ENCODE measurements at places on chromosomes 4 and X.

DNA sequence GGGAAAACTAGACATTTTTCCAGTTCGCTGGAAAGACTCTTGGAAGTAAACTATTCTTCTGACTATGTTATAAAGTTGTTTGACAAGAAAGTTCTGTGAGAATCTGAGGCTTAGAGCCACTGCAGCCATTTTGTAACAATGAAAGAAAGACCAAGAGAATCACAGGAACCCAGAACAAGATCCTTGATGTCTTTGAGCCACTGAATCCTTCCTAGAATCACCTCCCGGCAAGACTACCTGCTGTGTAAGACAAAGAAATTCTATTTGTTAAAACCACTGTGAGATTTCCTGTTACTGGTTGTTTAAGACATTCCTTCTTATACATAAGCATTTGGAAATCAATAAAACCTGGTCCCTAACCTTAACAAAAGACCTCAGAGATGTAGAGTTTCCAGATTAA, 175.7 kb upstream of the RASGEF1B start:
- DNase-seq = no peak

DNA sequence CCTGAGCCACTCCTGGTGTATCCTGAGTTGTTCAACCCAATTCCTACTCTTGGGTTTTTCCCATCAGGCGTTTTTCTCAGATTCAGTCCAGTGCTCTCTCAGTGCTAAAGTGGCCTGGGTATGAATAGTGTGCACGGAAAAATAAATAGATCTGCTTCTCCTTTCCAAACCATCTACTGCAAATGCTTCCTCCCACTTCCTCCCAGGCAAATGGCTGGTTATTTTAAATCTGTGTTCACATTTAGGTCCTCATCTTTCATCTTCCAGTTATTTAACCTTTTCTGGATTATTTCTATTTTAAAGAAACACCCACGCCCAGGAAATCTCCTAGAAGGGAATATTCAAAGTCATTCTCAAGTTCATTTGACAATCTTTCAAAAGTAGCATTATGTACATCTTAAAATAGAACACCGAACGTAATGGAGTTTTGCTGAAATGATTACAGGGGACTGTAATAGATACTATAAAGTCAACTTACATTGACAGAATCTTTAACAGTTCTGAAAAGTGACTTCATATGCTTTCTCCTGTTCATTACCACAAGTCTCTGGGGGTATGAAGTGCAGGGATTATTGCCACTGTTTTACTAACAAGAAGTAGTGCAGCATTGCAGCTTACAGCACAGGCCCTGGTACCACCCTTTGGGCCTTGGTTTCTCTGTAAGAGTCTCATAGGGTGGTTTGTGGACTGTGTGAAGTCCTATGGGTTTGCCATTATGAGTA, 66.3 kb downstream of the MED28 start:
- no peak for DNase-seq

DNA sequence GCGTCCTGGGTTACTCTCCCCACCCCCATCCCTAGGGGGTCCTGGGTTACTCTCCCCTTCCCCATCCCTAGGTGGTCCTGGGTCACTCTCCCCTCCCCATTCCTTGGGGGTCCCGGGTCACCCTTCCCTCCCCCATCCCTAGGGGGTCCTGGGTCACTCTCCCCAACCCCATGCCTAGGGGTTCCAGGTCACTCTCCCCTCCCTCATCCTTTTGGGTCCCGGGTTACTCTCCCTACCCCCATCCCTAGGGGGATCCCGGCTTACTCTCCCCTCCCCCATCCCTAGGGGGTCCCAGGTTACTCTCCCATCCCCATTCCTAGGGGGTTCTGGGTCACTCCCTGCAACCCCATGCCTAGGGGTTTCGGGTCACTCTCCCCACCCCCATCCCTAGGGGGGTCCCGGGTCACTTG, 1.5 kb downstream of the ASMTL start:
- DNase-seq = peak; percentile 8

- no peak for DNase-seq
Measured at GRCh38 chrX:153825042-153825441, 5.3 kb downstream of the PDZD4 start.

GRCh38 chr4:87521757-87522374, 7.3 kb downstream of the SPARCL1 start:
- DNase-seq = peak; percentile 16

DNA sequence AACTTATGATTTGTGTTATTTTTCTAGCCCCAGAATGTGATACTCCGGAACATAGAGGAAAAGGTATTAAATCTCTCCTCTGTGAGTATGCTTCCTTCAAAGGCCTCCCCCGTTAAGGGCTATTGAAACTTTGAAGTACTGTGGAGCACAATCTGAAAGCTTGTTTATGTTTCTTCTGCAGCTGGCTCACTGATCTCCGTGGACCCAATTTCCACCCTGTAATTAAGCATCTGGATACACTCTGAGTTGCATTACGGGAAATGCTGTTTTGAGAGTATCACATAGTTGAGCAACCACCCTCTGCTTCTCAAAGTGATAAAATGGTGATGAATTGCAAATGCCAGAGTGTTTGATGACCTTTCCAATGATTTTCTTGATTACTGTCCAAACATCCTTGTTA, 296.8 kb upstream of the PABPC5 start:
- no peak for DNase-seq
